H1 (cell line): ENCODE measurements at places on chromosomes 5 and 9. TPM values are rescaled to one million over a fixed set of nuclear protein-coding genes. Genes with fewer than 3 reads are reported as not detected.

- peaks cover 9% of the 10 kb centered on the region for H3K4me1 ChIP-seq
- no peak overlapping the region for H3K4me3 ChIP-seq
- no peaks in the 10 kb centered on the region; the same call in 1 of the 2 replicates for H3K27me3 ChIP-seq
Observed at GRCh38 chr9:114120192-114121014, 21.3 kb upstream of the KIF12 start.

DNA sequence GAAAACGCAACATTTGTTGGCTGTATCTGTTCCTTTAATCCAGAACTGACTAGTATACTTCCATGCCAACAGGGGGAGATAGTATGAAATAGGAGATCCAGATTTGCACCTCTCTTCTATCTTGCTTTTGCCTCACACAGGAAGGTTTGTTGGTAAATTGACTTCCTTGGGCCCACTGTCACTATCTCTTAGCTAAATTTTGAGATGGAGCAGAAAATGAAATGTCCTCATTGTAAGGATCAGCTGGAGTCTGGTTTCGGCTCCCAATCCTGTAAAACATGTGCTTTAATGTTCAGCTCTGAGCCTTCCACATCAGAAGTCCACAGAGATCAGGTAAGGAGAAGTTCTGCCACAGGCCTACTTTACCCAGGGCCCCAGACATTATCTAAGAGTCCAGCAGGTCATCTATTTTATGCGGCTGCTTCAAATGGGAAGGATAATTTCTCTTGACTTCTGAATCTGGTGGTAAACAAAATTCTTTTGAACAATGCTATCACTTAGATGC lies 176.8 kb downstream of the FER start:
- no peaks in the 10 kb centered on the region for H3K4me1 ChIP-seq
- H3K36me3 ChIP-seq, result no peaks in the 10 kb centered on the region
- H3K4me3 ChIP-seq, result no peak overlapping the region
- no peak overlapping the region for H3K27ac ChIP-seq
- DNase-seq, result no peak

DNA sequence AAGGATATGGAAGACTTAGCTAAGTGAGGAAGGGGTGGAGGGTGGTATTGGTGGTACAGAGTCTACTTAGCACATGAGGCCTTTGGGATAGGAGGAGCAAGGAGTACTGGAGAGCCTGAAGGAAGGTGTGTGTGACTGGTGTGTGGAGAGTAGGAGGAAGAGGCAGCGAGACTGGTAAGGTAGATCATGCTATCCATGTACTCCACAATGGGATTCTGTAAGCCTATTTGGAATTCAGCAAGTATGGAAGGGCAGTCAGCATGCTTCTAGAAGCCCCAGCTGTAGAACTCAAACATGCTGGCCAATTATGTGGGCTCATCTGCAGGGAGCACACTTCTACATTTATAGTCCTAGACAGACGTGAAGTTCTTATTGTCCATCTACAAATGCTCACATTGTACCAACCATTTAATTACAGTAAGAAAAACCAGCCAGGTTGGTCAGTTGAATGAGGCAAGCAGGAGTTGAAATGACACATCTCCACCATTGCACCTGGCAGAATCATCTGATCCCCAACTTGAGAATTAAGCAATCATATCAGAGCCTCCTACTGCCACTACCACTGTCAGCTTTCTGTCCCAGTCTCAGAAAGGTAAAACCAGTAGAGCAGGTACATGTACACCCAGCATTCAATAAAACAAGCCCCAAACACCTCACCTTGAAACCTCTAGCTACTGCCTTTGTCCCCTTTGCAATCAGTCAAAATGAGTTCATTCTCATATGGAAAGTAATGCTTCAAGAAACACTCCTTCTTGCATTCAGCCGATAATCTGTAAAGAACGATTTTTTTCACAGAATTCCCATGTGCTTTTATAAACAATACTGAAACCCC lies 60.9 kb upstream of the GLRX start:
- no peaks in the 10 kb centered on the region for H3K4me1 ChIP-seq
- DNase-seq, result no peak
- H3K27ac ChIP-seq, result no peak overlapping the region
- no peaks in the 10 kb centered on the region for H3K36me3 ChIP-seq
- H3K27me3 ChIP-seq, result no peaks in the 10 kb centered on the region
- H3K4me3 ChIP-seq, result no peak overlapping the region

- H3K4me3 ChIP-seq, result no peak overlapping the region
- DNase-seq, result no peak
- H3K27ac ChIP-seq, result no peak overlapping the region
- H3K36me3 ChIP-seq, result no peaks in the 10 kb centered on the region
Observed at GRCh38 chr9:94120854-94121376, 36.7 kb downstream of the PTPDC1 start.

GRCh38 chr5:169609716-169610115 lies 26.1 kb downstream of the SPDL1 start:
- no peaks in the 10 kb centered on the region for H3K27me3 ChIP-seq
- H3K36me3 ChIP-seq, result peaks cover 1% of the 10 kb centered on the region; the same call in 1 of the 2 replicates
- H3K4me1 ChIP-seq, result no peaks in the 10 kb centered on the region
- no peak for DNase-seq
- no peak overlapping the region for H3K27ac ChIP-seq

GRCh38 chr5:151254556-151254955 lies 1.6 kb downstream of the GM2A start:
- H3K4me3 ChIP-seq, result no peak overlapping the region
- no peak overlapping the region for H3K27ac ChIP-seq
- peaks cover 6% of the 10 kb centered on the region for H3K4me1 ChIP-seq
- no peak for DNase-seq
- no peaks in the 10 kb centered on the region for H3K36me3 ChIP-seq
- no peaks in the 10 kb centered on the region for H3K27me3 ChIP-seq

The CCDC152 gene
- total RNA-seq, result 9.5 and 10.2 TPM in 2 replicates

- no peak for DNase-seq
- H3K27me3 ChIP-seq, result no peaks in the 10 kb centered on the region
- no peak overlapping the region for H3K27ac ChIP-seq
- H3K4me1 ChIP-seq, result no peaks in the 10 kb centered on the region
- H3K4me3 ChIP-seq, result no peak overlapping the region
Observed at GRCh38 chr5:75439276-75439675, 72.2 kb downstream of the CERT1 start.

The PRSS3 gene
- not detected in 2 replicates for total RNA-seq

GRCh38 chr9:133483611-133484010 lies 4.7 kb upstream of the SLC2A6 start:
- DNase-seq, result no peak
- no peaks in the 10 kb centered on the region for H3K27me3 ChIP-seq
- H3K4me1 ChIP-seq, result no peaks in the 10 kb centered on the region
- no peaks in the 10 kb centered on the region for H3K36me3 ChIP-seq
- no peak overlapping the region for H3K27ac ChIP-seq

The N4BP3 gene
- 36.0 and 39.2 TPM in 2 replicates for total RNA-seq

The UAP1L1 gene
- total RNA-seq, result 5.4 and 5.5 TPM in 2 replicates

GRCh38 chr5:16179511-16179935 lies at the start of gene MARCHF11:
Gene MARCHF11, minus strand, starts transcription at chr5:16179791. Its CDS starts 216 bp downstream, at chr5:16179575.
- H3K4me1 ChIP-seq, result peaks cover 8% of the 10 kb centered on the region; the same call in 1 of the 2 replicates
- DNase-seq, result no peak
- no peaks in the 10 kb centered on the region for H3K36me3 ChIP-seq
- peaks cover 24% of the 10 kb centered on the region for H3K27me3 ChIP-seq

GRCh38 chr9:25716220-25716872 lies 38.1 kb upstream of the TUSC1 start:
- H3K27ac ChIP-seq, result no peak overlapping the region
- H3K36me3 ChIP-seq, result no peaks in the 10 kb centered on the region
- H3K4me1 ChIP-seq, result no peaks in the 10 kb centered on the region
- DNase-seq, result peak; percentile 53
- no peak overlapping the region for H3K4me3 ChIP-seq

The PCDHB3 gene
- 3.4 and 4.0 TPM in 2 replicates for total RNA-seq

The CCL19 gene
- total RNA-seq, result not detected in 2 replicates

GRCh38 chr5:58018016-58018415 lies 441.9 kb downstream of the PLK2 start:
- no peaks in the 10 kb centered on the region for H3K4me1 ChIP-seq
- DNase-seq, result no peak
- H3K4me3 ChIP-seq, result no peak overlapping the region
- no peaks in the 10 kb centered on the region for H3K36me3 ChIP-seq
- no peak overlapping the region for H3K27ac ChIP-seq
- H3K27me3 ChIP-seq, result no peaks in the 10 kb centered on the region

The FOXD4 gene
- 0.25 TPM in 1 of 2 replicates, not detected in the other for total RNA-seq

- H3K4me1 ChIP-seq, result no peaks in the 10 kb centered on the region
- H3K4me3 ChIP-seq, result no peak overlapping the region
Observed at GRCh38 chr9:14715102-14715501, 7.4 kb downstream of the CER1 start.

The KCNV2 gene
- not detected in 2 replicates for total RNA-seq

DNA sequence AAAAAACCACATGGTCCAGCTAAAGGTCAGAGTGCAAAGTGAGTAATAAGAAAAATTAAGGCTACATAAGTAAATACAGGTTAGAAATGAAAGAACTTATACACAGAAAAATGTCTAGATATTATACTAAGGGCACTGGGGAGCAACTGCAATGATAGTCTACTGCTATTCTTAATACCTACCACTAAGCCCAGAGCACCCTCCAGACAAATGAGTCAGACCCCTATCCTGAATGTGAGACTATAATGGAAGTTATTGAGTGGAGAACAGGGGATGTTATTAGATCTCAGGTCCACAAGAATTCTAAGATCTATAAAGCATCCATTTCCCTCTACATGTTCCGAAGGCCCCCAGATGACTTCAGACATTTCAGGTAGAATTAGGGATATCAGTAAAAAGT lies 438.3 kb downstream of the PRELID2 start:
- no peak overlapping the region for H3K4me3 ChIP-seq
- no peaks in the 10 kb centered on the region for H3K36me3 ChIP-seq
- no peaks in the 10 kb centered on the region for H3K4me1 ChIP-seq
- H3K27ac ChIP-seq, result no peak overlapping the region
- H3K27me3 ChIP-seq, result no peaks in the 10 kb centered on the region
